A549 (cell line): ENCODE measurements at places on chromosomes 3 and 15.
A peak's percentile ranks its signal among the peaks of the same experiment; 100 is the strongest.

GRCh38 chr15:60375306-60375705, 22.5 kb downstream of the ANXA2 start:
- DNase-seq, result no peak

DNA sequence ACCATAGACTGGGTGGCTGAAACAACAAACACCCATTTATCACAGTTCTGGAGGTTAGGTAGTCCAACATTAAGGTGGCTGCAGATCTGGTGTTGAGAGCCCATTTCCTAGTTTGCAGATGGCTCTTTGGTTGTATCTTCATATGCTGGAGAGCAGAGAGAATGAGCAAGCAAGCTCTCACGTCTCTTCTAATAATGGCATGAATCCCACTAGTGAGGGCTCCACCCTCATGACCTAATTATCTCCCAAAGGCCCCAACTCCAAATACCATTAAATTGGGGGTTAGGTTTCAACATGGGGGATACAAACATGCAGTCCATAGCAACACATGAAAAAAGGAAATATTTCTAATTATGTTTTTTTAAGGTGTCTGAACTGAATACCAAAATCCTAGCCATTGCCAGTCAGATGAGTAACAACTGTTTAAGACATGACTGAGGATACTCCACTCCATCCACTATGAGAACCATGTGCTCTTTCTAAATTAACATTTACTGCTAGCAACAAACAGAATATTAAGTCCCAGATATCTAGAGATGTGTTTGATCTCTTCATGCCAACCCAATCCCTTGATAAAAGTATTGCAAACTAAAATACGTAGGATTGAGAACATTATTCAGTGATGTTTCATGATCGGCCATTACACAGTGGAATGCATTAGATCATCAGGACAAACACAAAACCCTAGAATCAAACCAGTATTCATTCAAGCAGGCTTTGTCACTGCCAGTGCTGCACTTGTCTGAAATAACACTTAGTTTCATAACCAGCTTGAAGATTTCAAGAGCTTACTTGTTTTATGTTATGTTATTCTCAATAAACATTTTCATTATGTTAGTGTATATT, 340.3 kb downstream of the SLC9A9 start:
- no peak for DNase-seq

GRCh38 chr3:142019794-142020320, 129.5 kb downstream of the TFDP2 start:
- DNase-seq, result no peak

GRCh38 chr15:76181705-76182107, 121.9 kb downstream of the TMEM266 start:
- no peak for DNase-seq

DNA sequence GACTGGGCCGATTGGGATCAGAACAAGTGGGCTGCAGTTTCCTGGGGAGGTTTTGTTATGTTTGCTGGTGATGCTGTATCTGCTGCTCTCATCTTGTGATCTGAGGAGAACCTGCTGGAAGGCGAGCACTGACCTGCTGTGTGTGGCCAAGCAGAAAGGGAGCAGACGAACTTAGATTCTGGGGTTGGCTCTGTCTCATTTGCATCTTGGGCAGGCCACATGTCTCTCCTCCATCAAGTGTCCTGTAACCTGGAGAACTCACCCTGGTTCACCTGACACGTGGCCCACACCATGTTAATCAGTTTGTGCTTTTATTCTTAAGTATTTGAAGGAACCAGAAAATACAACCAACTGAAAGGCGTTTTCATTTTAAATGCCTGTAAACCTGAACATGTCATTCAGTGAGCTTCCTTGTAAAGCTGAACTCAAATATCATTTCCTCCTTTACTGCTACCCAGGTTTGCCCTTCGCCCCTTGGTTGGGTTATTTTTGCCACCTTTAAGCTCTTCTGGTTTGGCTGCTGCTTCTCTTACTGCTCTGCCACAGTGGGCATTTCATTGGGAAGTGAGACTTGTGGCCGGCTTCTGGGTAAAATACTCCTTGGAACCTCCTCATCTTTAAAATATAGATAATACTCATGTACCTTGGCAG, 33.5 kb upstream of the TRAK1 start:
- no peak for DNase-seq

DNA sequence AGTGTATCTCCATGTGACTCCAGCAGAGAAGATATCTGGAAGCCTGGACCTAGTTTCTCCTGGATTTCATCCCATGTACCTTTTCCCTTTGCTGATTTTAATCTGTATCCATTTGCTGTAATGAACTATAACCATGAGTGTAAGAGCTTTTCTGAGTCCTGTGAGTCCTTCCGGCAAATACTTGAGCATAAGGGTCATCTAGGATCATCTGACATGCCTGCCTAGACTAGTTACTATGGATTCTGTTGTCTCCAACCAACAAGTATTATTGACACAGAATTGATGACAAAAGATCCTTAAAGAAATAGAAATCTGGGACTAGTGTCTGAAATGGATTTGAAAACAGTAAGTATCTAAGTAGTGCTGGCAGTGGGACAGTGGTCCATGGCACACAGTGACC, 11.3 kb upstream of the UBE3A start:
- DNase-seq, result no peak

- DNase-seq, result peak; percentile 24
Observed at GRCh38 chr3:73094129-73094528, 32.7 kb downstream of the EBLN2 start.

DNA sequence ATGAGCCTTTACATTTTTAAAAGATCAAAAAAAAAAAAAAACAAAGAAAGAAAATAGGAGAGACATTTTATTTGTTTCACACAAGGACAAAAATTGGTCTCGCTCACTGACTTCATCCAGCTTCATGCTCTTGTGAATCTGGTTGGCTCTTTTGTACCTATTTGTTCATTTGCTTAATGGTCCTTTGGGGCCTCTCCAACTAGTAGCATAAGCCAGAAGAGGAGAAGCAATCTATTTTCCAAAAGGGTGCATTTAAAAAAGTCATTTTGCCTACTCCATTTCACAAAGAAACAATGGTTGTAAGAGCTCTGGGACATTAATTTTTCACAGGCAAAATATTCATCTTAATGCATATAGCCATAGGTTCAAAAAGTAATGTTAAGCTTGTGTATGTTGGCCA, 168.3 kb upstream of the ADAMTS9 start:
- no peak for DNase-seq

DNA sequence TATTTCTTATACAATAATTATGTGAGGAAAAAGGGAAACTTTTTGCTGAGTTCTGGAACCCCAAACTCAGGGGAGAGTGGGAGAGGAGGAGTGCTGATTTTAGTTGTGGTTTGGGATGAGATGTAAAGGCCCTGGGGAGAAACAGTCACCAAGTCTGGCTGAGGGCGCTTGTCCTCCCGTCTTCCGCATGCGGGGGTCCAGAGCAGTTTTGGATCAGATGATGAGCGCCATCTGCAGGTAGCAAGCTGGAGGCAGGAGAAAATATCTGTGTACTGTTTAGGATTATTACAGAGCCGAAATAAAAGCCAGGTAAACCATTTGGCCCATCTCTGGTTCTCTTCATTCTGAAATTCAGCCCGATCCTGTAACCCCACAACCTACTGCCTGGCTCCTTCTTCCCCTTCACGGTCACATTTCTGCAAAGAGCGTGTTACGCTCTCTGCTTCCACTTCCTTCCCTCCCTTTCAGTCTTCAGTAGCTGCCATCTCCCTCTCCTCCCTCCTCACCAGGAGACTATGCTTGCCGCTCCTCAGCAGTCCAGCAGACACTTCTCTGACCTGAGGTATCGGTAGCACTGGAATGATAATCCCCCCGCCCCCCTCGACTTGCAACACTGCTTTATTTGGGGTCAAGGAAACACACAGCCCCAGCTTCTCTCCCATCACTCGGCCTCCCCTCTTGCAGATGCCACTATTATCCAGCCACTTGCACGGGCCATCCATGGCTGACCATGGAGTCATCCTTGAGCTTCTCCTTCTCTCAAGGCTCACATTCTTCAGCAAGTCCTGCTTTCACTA, 1.4 kb upstream of the PARP14 start:
- DNase-seq, result peak; percentile 82

GRCh38 chr3:31748933-31749295, 216.2 kb downstream of the STT3B start:
- no peak for DNase-seq

DNA sequence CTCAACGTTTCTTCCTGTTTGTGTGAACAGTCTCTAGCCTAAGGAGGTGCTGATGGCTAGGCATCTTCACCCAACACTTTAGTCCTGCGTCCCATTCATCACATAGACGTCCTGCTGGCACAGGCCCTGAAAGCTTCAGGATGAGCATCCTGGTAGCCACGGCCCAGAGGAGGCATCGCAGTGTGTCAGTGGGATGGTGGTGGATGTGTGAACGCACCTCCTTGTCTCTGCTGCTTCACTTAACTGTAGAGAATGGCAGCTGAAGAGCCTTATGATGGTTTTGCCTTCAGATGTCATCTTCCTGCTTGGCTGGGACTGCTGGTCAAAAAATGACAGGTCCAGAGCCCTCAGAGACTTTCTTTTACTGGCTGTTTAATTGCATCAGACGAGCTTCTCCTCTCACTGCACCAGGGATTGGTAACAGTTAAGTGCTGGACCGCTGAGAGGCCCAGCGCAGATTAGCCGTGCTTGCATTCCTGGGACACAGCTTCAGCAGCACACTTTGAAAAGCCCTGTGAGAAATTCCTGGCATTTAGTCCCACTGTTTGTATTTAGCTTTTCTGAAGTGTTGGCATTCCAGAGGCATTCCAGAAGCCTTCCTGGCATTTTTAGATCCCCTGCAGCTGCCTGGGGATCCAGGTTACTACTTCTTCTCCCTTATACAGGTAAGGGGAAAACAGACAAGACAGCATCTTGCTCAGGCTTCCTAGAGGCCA, 132.4 kb upstream of the PLXNA1 start:
- DNase-seq, result peak; percentile 41

DNA sequence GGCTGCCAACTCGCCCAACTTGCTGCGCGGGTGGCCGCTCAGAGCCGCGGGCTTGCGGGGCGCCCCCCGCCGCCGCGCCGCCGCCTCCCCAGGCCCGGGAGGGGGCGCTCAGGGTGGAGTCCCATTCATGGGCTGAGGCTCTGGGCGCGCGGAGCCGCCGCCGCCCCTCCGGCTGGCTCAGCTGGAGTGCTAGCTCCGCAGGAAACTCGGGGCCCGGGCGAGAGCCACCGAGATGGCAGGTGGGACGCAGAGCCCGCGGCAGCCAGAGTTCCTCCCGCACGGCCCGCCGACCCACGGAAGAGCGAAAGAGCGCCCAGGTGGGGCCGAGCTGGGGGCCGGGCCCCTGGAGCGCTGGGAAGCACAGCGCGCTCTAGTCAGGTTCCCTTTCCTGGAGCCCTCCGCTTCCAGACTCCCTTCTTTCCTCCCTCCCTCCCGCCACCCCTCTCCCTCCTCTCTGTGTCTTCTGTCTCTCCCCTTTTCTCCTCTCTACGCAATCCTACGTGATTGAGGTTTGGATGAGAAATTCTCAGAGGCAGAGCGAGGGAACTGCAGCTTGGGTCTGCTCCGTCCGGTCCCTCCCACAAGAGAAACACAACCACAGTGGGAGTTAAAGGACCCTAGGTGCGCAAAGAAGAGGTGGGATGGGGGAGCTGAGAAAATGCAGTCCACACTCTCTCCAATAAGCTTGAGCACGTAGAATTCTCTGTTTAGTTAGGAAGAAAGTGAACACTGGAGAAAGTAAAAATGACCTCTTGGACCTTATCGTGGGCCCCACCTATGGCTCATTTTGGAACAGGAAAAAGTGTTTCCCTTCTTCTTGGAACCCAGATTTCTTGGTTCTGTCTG, 317.3 kb downstream of the FGF12 start:
- DNase-seq, result peak; percentile 45

DNA sequence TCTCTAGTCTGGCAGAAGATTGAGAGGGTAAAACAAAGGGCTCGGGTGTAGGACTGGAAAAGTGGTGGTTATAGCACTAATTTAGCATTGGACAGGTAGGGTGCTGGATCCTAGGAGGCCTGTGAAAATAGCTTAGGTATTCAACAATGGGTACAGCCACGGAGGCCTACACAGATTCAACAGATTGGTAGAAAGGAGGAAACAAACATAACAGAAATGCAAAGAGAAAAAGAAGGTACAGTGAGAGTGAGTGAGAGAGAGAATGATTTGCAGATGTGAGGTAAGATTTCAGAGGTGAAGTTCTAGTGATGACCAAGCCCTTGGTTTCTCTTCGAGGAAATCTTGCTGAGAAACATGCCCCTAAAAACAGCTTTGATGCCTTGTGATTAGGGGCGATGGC, 37.9 kb downstream of the ADIPOQ start:
- DNase-seq, result no peak

- DNase-seq, result no peak
Observed at GRCh38 chr3:136612512-136612911, 139.7 kb downstream of the STAG1 start.

DNA sequence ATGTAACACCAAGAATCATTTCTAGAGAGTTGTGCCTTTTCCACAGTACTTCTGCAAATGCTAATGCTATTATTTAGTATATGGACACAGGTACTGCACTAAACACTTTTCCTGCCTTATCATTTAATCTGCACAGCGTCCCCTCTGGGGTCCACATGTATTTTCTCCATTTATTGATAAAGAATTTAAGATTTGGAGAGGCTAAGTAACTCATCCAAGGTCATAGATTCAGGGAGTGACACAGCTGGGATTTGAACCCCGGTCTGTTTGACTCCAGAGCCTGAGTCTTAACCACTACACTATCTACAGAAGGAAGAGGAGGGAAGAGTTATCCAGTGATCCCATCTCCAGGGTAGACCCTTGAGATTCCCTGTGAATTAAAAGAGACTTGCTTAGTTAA, 24.9 kb upstream of the TPRG1 start:
- peak; percentile 61 for DNase-seq

DNA sequence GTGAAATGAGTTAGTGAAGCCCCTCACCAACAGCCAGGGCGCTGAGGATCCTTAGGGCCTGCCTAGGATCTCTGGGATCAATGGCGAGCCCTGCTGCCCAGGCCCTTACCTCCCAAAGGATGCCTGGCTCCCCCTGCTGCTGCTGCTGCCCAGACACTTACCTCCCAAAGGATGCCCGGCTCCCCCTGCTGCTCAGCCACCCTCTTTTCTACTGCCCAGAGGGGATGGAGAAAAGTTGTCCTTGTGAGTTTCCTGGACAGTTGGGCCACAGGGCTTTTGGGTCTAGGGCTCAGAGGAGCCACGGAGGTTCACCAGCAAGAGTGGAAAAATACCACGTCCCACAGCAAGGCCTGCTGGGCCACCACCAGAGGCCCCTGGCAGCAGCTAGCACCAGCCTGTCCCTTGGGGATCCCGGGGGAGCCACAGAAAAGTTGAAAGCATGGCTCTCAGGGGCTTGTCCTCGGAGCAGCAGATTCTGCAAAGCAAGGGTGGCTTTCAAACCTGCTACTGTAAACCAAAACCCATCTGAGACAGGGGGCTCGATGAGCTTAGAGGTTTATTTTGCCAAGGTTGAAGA, 59.4 kb downstream of the SLC6A6 start:
- peak; percentile 71 for DNase-seq

GRCh38 chr3:106678657-106679390, 698.4 kb upstream of the CCDC54 start:
- DNase-seq, result no peak

- no peak for DNase-seq
Observed at GRCh38 chr15:71508081-71508682, 302.2 kb upstream of the NR2E3 start.
